ENCODE measurements at places on chromosomes 5 and 9.

GRCh38 chr5:150625164-150625535 lies 15.3 kb upstream of the SYNPO start:
- DNase-seq = no peak

GRCh38 chr9:109463924-109464625 lies 34.0 kb downstream of the PTPN3 start:
- DNase-seq = no peak

GRCh38 chr9:77853716-77854115 lies 177.9 kb downstream of the GNAQ start:
- DNase-seq = no peak

- peak; percentile 77 for DNase-seq
These were observed 1.3 kb downstream of the GPR150 start for GRCh38 chr5:95620870-95621838.

DNA sequence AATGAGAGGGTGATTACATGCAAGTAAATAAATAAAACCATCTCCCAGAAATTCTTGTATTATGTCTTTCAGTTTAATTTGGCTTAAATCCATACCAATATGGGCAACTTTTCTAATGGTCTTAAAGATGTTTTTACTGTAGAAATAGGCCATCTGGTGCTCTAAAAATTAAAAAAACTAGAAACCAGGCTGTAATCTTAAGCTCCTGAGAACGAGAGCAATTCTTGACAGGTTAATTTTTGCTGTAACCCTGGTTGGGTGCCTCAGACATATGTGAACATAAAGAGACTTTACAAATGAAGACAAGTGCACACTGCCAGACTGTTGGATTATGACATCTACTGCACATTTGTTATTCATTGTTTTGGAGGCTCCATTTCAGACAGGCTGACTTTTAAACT lies 246.8 kb upstream of the DAB2 start:
- no peak for DNase-seq

DNA sequence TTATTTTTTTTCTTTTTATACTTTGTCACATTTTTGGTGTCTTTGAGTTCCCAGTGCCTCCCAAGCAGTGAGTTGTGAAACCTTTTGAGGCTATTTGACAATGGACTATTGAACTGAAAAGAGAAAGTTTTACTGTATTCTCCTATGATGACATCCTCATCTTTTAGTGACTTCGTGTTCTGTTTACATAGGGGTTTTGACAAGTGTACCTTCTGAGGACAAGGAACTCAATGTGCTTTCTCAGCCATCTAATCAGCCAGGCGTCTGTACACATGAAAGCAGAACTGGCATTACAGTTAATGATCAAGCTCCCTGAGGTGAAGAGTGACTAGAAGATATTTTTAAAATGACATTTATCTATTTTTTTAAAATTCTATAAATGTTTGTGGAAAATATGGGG lies 175.5 kb downstream of the ANXA1 start:
- DNase-seq = no peak
